Activated gamma-delta T cell treated with anti-CD3 and anti-CD28 coated beads, Interleukin-2, amount 50 U/mL, for 16 hours (primary cell): ENCODE measurements at places on chromosomes 7 and 10.

DNA sequence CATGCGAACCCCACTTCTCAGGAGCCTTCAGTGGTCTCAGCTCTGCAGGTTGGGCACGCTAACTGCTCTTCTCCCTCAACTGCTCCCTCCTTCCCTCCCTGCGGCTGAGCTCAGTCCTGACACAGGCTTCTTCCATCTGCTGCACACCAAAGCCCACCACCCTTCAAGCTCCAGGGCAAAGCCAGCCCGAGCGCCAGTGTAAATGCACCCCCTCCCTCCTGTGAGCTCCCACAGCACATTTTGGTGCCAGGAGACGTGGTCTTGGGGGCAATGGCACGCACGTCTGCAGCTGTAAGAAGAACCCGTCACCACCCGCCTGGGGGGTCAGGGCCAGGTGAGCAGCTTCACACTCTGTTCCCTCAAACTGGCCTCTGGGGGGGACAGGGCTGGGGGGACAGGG, 15.9 kb downstream of the VIPR2 start:
- no peak for DNase-seq

DNA sequence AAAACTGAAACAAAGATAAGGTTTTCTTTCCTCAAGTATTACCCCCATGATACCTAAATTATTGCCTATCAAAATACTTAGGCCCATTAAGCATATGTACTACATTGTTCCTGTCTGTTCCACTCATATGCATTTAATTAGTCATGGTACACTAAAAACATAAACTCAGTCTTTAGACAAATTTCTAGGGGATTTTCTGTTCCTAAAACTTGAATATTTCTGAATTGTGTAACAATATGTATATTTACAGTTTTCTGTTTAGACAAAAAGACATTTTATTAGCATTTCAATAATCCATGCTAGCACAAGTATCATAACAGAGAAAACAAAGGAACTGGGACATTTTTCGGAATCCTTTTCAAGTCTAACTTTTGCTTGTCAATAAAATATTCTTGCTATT, 234.2 kb downstream of the CRPPA start:
- DNase-seq: no peak

GRCh38 chr7:94378356-94378755, 16.3 kb upstream of the COL1A2 start:
- DNase-seq: no peak

GRCh38 chr7:35697414-35698175, 2.7 kb upstream of the HERPUD2 start:
- DNase-seq: no peak

- DNase-seq: no peak
Observed at GRCh38 chr7:74025730-74026129, 2.2 kb upstream of the ELN start.

GRCh38 chr10:71307469-71308085, 11.5 kb upstream of the SLC29A3 start:
- no peak for DNase-seq

DNA sequence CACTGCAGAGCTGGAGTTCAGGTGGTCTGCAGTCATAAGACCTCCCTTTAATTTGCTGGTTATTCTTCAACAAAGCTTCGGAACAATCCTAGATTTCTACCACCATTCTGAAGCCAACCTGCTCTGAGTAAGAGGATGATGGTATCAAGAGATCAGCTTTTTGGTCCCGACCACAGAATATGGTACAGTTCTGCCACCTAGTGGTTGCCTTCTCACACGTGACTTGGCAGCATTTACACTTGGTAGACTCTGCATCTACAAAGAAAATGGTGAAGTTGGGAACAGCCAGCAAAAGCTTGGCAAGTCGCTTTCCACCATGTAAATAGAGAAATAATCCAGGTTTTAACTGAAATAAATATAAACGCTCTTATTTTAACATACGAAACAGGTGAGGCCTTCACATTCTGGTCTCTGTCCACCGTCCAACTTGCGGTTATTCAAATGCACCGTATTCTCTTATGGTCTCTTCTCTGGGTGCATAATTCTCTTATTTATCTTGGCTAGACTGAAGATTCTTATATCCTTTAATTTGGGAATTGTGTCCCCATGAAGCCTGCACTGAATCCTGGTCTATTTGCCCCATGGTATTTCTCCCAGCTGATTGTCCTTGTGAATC, 173.9 kb upstream of the GRM3 start:
- no peak for DNase-seq

- DNase-seq: no peak
Observed at GRCh38 chr7:6049780-6050179, 18.6 kb downstream of the ANKRD61 start.

DNA sequence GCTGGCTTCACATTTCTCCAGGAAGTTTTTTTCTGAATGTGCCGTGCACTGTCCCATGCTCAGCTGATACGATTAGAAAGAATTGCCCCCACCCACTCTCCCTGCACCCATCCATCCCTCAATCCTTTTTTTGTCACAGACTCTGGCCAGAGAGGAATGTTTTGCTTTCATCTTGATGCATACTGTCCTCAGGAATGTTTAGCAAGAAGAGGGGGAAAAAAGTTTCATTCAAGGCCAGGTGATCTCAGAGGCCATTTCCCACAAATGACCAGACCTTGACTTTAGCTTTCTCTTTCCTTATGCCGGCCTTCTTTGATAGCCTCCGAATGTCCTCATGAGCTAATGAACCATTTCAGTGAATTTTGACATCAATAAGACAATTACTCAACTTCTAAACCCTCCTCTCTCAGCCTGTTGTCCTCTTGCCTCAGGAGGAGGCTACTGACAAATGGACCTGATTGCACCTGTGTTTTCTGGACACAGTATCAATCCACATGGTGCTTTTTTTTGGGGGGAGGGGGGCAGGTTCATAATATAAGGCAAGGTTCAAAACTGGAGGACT, 105.0 kb upstream of the KLF6 start:
- DNase-seq: no peak

GRCh38 chr7:1618475-1618874, 48.6 kb upstream of the PSMG3 start:
- no peak for DNase-seq

DNA sequence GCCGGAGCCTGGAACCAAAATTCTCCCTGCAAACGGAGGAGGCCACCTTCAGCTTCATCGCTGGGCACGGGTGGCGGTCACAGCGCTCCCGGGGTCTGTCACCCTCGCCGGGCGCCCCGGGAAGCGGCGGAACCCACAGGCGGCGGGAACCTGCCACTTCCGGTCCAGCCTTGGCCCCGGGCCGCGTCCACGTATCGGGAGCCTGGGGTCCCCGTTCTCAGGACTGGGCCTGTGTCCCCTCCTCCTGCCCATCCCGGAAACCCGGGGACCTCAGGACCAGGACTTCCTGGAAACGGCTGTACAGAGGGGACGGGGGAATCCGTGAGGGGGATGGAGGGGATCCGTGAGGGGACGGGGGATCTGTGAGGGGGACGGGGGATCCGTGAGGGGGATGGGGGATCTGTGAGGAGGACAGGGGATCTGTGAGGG, 25.4 kb downstream of the PDGFA start:
- no peak for DNase-seq

GRCh38 chr7:90625051-90625450, 28.9 kb downstream of the CDK14 start:
- no peak for DNase-seq

- no peak for DNase-seq
Observed at GRCh38 chr7:102125127-102125596, 161.5 kb upstream of the SH2B2 start.

GRCh38 chr7:77866786-77867536, 68.4 kb downstream of the PHTF2 start:
- DNase-seq: no peak

DNA sequence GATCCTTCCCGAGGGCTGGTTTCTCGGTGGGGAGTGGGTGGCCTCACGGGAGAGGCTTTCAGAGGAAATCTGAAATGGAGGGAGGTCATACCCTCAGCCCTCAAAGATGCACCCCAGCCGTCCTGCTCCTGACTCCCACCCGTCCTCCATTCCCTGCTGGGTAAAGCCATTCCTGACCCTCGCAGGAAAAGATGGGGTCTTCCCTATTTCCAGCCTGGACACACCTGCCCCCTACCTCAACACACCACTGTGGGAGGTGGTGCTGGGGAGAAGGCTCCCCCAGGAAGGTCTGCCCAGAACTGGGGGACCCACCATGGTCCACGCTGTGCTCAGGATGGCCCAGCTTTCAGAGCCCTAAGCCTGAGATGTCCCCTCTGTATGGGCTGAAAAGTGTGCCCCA, 86.9 kb downstream of the CHST15 start:
- no peak for DNase-seq

DNA sequence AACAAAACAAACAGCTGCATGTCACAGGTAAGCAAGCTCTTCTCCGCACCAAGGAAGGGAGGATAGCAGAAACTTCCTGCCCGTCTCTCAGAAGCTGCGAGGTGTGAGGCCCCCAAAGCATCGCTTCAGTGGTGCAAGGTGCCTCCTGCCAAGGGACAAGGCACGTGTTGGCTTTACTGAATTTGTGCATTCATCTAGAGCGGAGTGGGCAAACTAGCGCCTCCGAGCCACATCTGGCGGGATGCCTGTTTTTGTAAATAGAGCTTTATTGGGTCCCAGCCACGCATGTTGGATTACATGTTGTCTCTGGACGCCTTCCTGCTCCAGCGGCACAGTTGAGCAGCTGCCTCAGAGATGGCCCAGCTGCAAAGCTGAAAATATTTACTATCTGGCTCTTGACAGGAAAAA, 27.7 kb downstream of the PHYH start:
- no peak for DNase-seq

GRCh38 chr7:97733276-97734161, 1.6 kb downstream of the TAC1 start:
- no peak for DNase-seq

DNA sequence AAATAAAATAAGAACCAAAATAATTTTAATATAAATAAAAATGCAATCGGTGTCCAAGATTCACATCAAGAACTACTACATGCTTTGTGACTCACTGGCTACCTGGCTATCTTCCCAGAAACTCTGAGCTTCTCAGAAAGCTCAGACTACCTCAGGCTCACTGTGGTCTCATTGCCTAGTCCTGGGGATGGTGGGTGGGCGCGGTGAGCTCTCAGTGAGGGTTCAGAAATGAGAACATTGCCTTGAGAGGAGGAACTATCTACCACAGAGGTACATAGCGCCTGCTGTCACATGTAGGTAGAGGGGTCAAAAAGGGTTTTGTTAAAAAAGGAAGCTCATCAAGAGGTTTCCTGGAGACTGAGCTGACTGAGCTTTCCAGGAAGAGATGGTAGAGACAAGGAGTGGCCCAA, 108.0 kb downstream of the WDFY4 start:
- DNase-seq: no peak

GRCh38 chr7:98629001-98629431, 11.9 kb downstream of the NPTX2 start:
- DNase-seq: no peak
